Posterior cingulate gyrus (tissue), 11 donors: ENCODE measurements at places on chromosomes 7 and 10.

DNA sequence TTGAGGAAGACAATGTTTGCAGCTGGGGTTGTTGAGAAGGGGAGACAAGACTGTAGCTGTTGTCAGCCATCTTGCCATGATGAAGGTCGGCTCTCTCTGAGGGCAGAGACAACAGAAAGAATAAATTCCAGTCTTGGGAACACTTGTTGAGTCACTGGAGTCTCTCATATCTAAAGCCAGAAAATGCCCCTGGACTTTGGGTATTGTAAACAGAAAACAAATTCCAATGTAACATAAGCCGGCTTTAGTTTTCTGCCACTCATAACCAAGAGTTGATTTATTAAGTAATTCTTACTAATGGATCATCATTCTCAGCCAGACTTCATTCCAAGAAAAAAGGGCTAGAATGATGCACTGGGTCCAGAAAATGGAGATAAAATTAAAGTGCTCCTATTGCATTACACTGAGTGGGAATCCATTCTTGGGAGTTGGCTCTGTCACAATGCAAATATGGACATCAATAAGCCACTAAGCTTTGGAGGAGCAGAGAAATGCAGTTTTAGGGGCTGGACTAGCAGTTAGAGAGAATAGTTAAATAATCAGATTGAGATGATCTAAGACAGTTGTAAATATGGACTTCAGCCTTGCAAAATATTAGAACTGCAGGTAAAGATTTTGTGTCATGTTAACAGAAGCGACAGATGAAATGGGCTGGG is 78.9 kb downstream of the ADAM12 start:
- DNase-seq: no peak

DNA sequence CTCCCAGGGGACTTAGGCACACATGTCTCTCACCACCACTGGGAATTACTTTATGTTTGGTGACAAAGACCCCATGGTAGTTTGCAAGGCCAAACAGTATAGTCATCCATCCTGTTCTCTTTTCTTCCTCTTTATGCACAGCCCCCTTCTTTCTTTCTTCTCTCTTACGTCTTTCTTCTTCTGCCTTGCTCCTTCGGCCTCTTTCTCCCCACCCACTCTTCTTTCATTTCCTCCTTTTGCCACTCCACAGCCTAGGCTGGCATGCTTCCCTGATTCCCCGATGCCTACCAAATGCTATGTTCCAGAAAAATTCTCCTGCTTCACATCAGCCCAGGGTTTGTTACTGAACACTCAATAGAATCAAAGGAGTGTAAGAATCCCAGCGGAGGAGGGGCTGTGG is 62.4 kb upstream of the MKLN1 start:
- DNase-seq: no peak

GRCh38 chr10:90378524-90379076 is 479.2 kb downstream of the HTR7 start:
- no peak for DNase-seq

DNA sequence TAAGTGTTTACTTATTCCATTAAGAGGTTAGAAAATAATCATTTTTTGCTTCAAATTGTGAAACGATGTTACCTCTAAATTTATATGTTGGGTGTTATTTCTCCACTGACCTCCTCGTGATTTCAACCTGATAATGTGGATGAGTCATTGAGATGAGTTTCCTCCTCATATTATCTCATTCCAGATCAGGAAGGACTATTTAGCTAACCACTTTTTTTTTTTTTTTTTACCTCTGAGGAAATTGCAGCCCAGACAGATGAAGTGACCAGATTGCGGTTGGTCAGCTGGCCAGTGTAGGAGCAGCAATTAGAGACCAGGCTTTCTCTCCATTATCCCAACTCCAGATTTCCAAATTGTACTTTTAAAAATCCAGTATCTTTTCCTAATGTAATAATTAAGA is 248.7 kb downstream of the FZD1 start:
- DNase-seq: no peak

GRCh38 chr10:50210876-50211275 is 40.4 kb downstream of the ASAH2 start:
- no peak for DNase-seq

GRCh38 chr10:124677293-124677699 is 66.9 kb downstream of the FAM53B start:
- peak; percentile 85 for DNase-seq

DNA sequence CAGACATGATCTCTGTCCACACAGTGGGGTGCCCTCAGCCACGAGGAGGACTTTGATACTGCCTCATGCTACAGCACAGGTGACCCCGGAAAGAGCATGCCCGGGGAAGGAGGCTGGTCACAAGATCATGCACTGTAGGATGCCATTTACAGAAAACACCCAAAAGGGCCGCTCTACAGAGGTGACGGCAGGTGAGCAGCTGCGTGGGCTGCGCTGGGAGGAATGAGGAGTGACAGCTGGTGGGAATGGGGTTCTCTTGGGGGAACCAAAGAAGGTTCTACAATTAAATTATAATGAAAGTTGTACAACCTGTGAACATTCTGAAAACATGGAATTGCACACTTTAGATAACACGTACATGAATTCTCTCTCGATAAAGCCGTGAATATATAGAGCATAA is 12.0 kb downstream of the INTS1 start:
- DNase-seq: no peak

DNA sequence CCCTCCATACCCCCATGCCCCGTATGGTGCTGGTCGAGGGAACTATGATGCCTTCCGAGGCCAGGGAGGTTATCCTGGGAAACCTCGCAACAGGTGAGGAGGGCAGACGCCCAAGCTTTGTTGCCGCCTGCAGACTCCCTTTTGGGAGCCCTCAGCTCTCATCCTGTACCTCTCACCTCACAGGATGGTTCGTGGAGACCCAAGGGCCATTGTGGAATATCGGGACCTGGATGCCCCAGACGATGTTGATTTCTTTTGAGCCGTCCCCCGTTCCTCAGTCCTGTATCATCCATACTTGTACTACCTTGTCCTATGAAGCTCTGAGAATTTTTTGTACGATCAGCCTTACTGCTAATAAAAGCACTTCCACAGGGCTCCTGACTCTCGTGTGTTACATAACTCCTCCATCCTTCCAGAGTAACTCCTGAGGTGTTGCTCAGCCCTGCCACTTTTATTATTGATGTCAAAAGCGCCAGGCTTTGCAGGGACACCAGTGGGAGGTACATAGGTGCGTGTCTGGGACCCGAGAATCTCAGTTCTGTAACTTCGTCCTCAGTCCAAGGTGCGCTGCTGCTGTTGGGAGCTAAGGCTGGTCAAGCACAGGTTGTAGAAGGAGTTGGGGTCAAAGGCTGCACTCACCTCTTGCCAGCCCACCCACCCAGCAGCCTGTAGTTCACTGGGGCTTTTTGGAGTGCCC is 1.1 kb downstream of the UFSP1 start:
- DNase-seq: no peak

DNA sequence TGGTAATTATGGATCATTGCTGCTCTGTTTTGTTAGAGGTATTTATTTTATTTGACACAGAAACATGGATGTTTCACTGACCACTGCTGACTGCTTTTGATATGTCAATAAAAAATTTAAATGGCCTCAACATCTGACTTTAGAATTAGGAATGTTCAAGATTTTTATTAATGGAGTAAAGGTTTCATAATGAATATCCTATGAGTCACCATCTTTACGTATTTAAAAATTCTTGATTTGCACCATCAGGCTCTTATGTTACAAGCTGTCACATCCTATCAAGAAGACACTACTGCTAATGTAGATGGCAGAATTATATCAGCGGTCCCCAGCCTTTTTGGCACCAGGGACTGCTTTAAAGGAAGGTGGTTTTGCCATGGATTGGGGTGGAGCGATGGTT is 578.7 kb upstream of the NRP1 start:
- DNase-seq: no peak

DNA sequence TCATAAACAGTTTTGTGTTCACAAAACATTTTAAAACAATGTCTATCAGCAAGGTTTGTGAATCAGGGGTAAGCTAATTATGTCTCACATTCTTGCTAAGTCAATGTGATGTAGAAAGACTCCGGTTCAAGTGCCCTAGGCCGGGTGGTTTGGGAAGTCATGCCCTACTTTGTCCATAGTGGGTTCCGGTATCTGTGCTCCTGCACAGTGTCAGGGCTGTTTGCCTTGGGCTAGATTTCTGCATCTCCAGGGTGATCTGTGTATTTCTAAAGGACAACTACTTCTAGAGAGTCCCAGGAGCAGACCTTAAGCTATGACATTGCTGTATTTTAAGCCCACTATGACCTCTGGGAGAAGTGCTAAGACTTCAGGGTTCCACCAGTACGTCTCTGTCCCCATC is 504.1 kb downstream of the PLXNA4 start:
- no peak for DNase-seq

DNA sequence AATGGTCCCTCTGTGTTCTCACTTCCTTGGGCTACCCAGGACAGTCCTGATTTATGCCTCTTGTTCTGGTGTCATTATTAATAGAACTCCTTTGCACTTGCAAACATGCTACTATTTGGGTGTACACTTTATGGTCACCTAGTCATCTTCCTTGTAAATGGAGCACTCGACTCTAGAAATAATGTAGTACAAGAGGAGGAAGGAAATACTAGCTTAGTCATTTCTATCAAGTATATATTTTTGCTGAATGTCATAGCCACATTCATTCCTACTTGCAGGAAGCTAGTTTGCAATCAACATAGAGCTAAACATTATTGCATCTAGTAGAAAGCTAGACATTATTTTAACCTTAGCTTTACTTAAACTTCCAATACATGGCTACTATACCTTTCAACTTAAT is 335.3 kb downstream of the MAGI2 start:
- no peak for DNase-seq

- DNase-seq: no peak
Observed at GRCh38 chr10:14758994-14759664, 15.6 kb downstream of the FAM107B start.

DNA sequence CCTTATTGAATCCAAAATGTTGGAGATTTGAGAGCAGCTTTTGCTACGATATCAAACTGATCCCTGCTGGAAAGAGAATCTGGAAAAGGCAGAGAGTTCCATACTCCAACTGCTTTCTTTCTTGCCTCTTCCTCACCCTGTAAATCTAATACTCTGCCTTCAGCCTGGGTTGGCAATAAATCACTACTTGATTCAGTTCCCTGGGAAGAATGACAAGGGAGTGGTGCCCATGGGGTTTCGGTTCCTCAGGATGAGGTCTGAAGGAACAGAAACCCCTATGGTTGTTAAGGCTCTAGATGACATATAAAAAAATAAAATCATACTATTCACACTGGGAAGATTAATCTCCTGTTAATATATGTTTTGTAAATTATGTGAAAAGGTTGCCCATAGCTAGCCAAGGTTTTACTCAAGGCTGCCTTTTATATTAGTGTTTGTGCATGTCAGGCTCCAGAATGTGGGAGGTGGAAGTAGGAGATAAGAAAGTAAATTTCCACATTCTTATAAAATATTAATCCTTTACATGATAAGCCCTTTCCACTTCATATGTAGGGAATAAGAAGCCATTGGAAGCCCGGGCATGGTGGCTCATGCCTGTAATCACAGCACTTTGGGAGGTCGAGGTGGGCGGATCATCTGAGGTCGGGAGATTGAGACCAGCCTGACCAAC is 106.2 kb upstream of the CACNA2D1 start:
- no peak for DNase-seq

DNA sequence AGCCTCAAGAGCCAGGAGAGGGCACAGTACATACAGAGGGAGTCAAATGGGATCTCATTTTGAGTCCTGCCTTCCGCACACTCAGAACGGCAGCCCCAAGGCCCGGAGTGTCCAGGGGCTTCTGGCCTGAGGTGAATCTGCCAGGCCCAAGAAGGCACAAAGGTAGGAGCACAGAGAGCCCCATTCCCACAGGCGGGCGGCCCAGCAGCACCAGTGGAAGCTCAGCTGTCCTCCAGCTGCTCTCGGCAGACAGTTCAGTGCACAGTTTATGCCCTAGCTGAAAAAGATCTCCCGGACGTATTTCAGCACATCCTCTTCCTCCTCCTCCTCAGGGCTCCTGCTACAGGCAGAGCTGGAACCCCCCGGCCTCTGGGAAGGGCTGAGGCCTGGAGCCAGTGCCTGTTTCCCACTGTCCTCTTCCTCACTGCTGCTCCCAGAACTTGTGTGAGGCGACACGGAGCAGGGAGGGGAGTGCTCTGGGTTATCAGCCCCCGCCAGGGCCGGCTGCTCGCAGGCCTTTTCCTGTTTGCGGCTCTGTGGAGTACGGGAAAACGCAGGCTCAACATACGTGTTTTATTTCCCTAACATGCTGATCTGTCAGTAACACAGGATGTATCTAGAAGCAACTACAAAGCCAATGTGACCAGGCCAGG is 4.0 kb downstream of the CYREN start:
- no peak for DNase-seq

GRCh38 chr10:69839696-69840345 is 38.1 kb downstream of the COL13A1 start:
- DNase-seq: no peak

DNA sequence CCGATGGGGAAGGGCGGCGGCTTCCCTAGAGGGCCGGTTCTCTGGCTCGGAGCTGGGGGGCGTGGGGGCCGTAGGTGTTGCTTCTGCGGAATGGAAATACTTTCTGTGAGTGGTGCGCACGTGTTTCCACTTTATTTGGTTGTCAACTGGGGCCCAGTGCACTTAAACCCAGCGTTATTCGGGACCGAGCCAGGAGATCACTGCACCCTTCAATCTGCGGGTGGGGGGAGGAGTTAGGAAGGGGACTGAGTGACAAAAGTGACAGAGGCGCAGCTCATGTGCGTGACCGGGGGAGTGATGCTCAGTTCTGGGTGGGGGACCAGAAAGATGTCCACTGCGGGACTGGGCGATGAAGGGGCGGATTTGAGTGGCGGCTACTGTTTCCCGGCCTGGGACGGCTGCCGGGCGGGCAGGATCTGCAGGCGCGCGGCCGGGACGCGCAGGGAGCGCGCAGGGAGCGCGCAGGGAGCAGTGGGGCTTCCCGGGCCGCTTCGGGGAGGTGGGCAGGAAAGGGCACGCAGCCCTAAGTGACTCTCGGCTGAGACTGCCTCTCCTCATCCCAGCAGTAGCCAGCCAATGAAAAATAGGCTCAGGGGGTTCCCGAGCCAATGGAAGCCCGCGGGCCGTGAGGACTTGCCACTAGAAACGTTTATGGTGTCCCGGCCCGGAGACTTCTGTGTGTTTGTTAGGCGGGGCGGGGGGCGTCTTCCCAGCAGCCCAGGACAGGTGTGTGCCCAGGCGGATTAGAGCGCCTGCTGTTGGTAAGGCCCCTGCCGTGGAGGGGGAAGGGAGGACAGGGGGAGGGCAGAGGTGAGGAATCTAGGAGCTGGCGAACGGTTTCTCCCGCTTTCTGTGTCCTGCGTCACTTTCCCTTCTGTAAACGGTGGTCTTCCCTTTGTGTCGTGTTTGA is 54.3 kb upstream of the KDM7A start:
- no peak for DNase-seq
